ENCODE measurements at places on chromosomes 4 and X.

GRCh38 chr4:995311-996026, 2.3 kb upstream of the SLC26A1 start:
- DNase-seq, result no peak

- DNase-seq, result peak; percentile 37
Observed at GRCh38 chrX:134908356-134908755, 82.4 kb upstream of the SMIM10 start.

- peak; percentile 29 for DNase-seq
Observed at GRCh38 chr4:103375278-103375677, 177.1 kb upstream of the CENPE start.

DNA sequence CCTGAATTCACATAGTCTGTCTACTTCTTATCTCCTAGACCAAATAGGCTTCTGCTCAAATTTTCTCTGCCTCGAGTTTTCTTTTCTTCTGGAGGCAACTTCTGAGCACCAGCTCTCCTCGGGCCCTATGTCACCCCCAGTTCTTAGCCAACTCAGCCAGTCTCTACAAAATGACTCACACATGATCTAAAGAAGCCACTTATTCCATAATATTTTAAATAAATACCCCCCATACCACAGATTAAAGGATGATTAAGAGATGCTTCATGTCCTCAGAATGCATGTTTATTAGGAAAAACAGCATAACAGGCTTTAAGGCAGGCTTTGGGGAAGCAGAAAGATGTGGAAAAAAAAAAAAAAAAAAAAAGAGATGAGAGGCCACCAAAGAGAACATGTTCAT, 36.6 kb upstream of the DDX53 start:
- DNase-seq, result no peak

- peak; percentile 86 for DNase-seq
Observed at GRCh38 chr4:89056953-89057398, at the start of gene FAM13A. Gene FAM13A (minus strand): TSS chr4:89057185. CDS start chr4:89056964, 221 bp downstream.

Measured in Caki2 (cell line).